ENCODE measurements at places on chromosomes 5 and 9.

GRCh38 chr9:83996126-83996525, 15.5 kb downstream of the RMI1 start:
- no peak for DNase-seq

GRCh38 chr9:117938086-117938485, 233.9 kb downstream of the TLR4 start:
- DNase-seq = no peak

DNA sequence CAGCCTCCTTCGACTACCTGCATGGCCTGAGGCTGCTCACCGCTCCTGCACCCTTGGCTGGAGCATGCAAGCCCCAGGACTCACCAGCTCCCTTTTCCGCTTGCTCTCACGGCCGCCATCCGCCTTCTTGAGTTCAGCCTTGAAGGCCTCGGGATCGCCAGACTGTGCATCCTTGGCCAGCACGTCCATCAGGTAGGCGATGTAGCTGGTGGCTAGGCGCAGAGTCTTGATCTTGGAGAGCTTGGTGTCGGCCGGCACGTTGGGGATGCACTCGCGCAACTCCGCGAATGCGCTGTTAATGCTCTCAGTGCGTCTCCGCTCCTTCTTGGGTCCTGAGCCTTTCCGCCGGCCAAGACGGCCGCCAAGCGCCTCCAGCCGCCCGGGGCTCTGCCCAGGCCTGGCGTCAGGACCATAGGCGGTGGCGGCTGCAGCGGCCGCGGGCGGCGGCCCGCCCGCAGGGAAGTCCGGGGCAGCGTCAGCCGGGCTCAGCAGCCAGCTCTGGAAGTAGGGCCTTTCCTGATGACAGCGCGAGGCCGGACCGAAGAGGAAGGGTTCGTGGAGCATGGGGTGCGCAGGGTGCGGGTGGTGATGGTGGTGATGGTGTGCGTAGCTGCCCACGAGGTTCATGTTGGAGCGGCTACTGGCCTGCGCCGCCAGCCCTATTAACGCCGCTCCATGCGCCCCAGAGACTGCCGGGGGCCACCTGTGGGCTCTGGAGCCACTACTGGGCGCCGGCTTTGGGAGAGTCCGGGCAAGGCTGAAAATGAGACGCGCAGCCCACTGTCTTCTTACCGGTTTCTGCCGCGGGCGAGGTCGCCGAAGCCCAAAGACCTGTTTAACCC, 424 bp downstream of the HAND1 start:
- DNase-seq = no peak

- no peak for DNase-seq
Observed at GRCh38 chr9:122684851-122685250, 9.9 kb downstream of the OR1L3 start.

GRCh38 chr9:77005216-77005615, 14.2 kb upstream of the FOXB2 start:
- no peak for DNase-seq
